ENCODE measurements at places on chromosomes 2 and 18.

DNA sequence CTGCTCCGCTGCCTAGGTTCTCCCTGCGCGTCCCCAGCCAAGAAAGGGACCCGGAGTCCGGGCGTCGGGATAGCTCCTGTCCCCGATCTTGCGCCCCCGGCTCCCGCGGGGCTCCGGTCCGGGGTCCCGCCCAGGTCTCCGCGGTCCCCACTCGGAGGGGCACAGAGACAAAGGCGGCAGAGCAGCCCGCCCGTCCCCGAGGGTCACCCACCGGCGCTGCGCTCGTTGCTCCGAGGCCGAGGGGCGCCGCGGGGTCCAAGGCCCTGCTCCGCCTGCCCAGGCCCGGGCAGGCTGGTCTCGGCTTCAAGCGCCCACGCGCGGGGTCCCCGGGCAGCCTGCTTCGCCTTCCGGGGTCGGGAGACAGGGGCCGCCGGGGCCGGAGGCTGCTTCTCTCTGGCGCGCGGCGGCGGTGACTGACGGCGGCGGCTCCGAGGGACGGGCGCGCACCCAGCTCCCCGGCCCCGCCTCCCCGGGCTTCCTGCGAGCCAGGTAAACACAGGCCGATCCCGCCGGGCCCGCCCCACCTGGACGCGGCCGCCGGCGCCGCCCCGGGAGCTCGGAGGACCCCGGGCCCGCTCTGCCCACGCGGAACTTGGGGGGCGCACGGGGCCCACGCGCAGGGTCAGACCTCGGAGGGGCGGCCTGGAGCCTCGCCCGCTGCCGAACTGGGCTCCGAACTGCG, at the start of gene MBP:
Gene MBP, minus strand, starts transcription at position 415 of the 682 bp plus-strand sequence. CDS start 27,522 bp downstream, outside the sequence.
- DNase-seq = peak; percentile 79

DNA sequence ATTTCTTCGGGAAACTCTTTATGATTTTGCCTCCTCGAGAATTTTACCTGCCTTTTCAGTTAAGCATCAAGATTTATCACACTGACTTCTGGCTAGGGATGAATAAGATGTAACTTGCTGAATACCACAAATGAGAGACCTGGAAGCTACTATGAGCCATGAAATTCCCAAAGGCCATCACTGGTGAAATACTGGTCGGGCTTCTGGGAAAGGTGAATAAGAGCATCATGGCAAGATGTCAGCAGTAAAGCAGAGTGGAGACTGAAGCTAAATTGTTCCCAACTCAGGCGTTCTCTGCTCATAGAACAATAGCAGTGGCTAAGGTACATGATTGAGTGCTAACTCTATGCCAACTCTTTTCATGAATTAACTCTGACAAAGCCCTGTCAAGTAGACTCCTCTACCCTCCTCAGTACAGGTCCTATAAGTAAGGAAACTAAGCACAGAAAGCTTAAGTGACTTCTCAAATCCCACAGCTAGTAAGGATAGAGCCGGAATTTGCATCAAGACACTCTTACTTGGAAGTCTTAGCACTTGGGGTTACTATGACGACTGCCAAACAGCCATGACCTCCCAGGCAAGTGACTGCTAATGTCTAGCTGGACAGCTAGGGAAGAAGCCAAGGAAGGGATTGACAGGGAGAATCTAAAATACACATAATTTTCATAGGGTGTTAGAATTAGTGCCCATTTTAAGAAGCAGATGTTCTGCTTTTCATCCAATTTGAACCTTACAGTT, 22.7 kb upstream of the DSC3 start:
- no peak for DNase-seq

GRCh38 chr18:56475250-56475649, 163.1 kb downstream of the TXNL1 start:
- DNase-seq = no peak

DNA sequence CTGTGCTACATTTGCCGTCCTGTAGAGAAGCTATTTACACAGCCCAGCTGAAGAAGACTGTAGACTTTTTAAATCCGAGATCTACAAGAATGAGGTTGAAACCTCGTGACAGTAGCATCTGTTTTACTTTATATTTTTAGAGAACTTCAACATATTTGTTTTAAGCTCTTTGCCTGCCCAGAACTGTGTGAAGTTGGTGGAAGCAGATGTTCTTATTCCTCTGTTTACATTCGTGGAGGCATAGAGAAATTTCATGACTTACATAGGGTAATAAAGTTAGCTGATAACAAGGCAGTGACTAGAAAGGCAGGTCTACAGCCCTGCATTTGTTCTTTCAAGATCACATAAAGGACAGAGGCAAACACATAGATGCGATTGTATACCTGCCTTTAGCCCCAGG, 47.0 kb upstream of the MAP3K20 start:
- DNase-seq = no peak

GRCh38 chr18:35311496-35311895, 21.5 kb upstream of the ZSCAN30 start:
- DNase-seq = no peak

GRCh38 chr2:29763371-29763770, 158.0 kb downstream of the ALK start:
- DNase-seq = no peak

DNA sequence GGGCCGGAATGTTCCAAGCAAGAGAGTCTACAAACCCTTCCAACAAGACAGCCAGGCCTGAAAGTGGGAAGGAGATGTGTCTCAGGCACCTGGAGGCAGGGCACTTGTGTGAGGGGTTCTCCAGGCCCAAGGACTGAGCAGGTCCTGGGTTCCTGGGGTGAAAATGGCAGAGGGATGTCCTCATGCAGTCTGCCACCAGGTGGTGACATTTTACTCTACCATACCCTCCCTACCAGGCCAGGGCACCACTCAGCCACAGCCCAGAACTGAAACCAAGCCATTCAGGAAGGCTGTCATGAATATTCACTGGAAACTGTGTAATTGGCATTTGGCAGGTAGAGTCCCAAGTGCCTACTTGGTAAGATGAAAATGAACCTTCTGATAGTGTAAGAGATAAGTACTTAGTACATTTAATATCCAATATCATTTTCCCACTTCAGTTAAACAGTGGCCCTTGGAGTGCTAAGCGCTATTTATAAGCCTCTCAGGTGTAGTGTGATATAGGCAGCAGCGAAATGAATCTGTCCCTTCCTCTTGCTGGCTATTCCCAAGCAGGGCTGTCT, 185.1 kb downstream of the MYO5B start:
- peak; percentile 52 for DNase-seq
